ENCODE measurements at places on chromosomes 13 and 19.

DNA sequence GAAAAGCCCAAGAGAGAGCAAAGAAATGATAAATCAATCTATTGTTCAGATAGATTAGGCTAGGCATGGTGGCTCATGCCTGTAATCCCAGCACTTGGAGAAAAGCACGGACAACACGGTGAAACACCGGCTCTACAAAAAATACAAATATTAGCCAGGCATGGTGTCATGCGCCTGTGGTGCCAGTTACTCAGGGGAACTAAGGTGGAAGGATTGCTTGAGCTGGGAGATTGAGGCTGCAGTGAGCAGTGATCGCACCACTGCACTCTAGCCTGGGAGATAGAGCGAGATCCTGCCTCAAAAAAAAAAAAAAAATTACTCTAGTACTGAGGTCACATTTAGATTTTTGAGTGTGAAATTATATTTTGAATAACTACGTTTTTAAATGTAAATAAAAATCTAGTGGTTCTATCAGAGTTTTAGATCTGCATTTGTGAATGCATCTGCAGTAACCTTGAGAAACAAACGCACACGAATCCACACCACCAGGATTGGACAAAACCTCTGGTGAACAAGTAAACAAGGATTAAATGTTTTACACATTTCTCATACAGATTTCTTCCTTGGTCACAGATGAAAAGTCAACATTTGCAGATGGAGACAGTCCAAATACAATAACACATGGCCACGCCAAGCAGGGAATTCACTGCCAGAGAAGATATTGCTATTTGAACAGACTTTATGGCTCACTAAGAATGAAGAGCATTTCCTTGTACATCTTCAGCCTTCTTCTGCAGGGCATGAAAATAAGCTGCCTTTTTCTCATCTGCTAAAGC is 917.6 kb downstream of the PCDH9 start:
- no peak for DNase-seq

GRCh38 chr19:3125900-3126524 is 9.8 kb upstream of the GNA15 start:
- peak; percentile 79 for DNase-seq

DNA sequence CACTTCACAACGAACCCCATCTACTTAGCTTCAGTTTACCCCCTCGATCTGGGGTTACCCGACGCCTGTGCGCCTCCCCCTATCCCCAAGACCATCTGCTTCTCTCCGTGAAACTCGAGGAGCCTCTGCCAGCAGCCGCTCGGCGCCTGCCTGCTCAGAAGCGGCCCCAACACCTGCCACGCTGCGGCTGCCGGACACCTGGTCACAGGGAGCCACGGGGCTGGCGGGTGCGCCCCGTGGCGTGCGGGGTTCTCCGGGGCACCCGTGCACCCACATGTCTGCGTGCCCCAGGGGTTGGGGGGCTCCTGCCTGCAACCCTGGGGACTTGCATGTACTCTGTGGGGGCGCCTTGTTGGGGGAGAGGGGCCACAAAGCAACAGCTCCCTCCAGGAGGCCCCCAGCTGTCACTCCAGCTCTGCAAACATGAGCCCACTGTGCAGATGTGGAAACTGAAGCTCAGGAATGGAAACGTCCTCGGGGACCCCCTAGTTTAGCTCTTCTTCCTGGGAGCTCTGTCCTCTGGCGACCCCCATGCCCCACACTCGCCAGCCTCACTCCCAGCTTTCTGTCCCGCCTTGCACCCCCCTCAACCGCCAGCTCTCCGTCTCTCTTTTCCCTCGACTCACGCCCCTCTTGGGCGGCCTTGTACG is 7.0 kb upstream of the SEMA6B start:
- no peak for DNase-seq

DNA sequence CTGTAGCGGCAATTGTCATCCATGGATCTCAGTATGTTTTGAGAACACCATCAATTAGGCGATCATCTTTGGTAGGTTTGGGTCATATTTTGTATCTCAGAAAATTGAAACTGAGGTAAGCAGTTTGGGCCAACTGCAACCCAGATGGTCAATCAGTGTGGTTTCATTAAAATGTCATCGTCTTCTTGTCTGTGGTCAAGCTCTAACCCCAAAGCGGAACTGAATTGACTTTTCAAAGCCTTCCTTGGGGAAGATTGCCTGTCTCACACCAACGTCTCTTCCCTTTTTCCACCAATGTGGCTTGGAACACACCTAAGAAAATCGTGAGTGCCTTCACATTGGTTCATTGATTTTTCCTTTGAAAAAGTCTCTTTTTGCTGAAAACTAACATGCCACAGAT is 56.3 kb upstream of the UBAC2 start:
- no peak for DNase-seq

DNA sequence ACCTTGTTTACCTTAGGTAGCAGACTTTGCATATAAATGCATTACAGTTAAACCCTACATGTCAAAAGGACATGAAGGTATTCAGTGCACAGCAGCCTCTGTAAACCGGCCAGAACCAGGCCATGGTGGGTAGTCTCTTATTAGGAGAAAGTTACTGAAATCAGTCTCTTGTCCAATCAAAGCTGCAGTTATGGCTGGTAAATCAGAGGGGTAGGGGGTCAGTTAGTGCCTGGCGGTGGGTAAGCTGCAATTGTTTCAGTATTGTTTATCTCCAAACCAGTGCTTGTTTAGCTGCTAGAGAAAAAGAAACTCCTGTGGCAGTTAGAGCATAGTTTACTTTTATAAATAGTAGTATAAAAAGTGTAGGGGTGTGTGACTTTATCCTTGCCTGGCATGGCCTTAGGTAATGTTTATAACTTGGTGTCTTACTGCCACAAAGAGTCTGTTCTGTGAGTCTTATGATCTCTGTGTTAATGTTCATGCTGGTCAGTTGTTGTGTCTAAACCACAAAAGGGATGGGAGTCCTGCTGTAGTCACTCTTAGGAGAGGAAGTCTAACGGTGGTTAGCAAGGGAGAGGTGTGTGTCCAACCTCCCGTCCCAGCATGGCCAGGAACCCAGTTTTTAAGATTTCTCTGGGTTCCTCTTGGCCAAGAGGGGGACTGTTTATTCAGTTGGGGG is 28.0 kb downstream of the CHST8 start:
- DNase-seq = no peak

DNA sequence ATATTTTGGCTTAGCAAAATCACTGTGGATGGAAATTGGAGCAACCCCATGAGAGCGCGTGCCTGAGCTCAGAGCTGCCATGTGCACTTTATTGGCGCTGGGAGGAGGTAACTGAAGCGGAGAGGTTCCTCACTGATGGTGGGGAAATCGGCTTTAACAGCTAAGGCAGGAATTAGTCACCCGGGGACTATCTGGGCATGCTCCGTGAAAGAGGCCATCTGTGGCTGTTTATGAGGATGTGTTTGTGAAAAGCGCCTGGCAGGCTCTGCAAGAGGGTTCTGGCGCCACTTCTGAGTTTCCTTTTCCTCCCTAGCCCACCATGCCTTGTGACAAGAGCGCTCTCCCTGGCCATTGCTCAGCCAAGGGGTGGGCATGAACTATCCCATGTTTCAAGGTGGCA is 815.6 kb downstream of the UQCRFS1 start:
- no peak for DNase-seq

DNA sequence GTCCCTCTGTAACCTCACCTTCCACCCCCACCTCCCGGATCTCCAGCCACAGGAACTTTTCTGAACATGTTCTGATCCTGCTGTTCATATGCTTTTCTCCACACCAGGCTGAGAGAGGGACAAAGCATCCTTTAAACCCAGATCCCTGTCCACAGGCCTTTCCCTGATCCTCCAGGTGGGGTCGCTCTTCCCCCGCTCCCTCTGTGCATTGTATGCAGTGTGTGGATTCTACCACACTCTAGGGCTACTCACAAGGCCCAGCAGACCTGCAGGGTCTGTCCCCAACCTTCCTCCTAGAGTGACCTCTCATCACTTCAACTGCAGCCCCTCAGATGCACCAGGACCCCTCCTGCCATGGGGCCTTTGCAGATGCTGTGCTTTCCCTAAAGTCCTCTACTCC is 1200.6 kb downstream of the UQCRFS1 start:
- DNase-seq = no peak

All from stimulated activated CD4-positive, alpha-beta T cell treated with anti-CD3 and anti-CD28 coated beads, Interleukin-4, amount 100 ng/mL, for 24 hours (primary cell).